ENCODE measurements at places on chromosomes 11 and 22.

GRCh38 chr11:103729617-103730016 lies 306.8 kb upstream of the DDI1 start:
- no peak for DNase-seq

- no peak for DNase-seq
Observed at GRCh38 chr22:25961699-25962098, 207.6 kb upstream of the SEZ6L start.

DNA sequence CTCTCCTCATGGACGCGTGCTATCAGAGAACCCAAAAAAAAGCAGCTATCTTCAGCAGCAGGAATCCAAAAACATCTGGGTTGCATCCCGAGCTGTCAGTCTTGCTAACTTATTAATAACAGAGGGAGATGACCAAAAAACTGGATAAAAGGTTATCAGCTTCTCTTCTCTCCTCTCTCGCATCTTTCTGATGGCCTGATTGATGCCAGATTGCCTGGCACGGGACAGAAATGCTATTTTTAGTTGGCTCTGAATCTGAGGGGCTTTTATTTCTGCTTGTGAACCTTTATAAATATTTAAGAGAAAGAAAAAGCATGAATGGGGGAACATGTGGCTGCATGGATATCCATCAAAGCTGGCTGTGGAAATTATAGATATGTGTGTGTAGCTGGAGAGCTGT lies 230.3 kb downstream of the ETS1 start:
- no peak for DNase-seq

- no peak for DNase-seq
Observed at GRCh38 chr11:111764621-111765020, 1.6 kb downstream of the PPP2R1B start.

GRCh38 chr11:131691181-131692041 lies 321.0 kb downstream of the NTM start:
- DNase-seq: no peak
